ENCODE measurements at places on chromosomes 11 and 22.

DNA sequence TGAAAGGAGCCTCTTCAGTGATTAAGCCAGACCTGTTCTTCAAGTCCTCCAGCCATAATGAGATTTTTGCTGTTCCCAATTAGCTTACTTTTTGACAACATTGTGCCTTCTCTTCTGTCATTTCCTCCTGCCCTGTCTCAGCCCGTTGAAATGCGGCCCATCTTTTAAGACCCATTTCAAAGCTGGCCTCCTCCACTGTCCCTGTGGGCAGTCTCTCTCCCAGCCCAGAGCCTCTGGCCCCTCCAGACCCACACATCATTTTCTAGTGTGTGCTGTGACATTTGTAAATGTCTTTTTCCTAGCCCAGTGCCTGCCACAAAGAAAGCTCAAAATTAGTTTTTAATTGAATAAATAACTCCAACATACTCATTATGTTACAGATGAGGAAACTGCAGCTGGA, 70.9 kb downstream of the BUD13 start:
- DNase-seq: no peak

DNA sequence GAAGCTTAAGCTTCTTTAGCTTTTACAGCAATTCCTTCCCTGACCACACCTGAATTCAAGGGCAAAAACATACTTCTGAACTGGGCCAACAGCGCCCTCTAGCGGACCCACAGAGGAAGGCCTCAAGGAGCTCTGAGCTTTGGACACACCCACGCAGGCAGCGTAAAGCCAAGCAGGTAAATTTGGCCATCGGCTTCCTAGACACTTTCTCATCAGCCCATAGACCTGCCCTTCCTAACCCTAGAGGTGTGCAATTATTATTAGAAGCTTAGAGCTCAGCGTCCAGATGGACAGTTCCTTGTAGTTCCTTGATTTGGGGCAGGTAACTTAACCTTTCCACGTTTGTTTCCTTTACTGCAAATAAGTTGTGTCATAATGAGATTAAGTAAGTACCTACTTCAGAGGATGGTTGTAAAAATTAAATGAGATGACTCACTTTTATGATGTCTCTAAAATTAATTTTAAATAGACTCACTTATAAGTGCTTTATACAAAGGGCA, 25.7 kb upstream of the HMGXB4 start:
- peak; percentile 52 for DNase-seq

DNA sequence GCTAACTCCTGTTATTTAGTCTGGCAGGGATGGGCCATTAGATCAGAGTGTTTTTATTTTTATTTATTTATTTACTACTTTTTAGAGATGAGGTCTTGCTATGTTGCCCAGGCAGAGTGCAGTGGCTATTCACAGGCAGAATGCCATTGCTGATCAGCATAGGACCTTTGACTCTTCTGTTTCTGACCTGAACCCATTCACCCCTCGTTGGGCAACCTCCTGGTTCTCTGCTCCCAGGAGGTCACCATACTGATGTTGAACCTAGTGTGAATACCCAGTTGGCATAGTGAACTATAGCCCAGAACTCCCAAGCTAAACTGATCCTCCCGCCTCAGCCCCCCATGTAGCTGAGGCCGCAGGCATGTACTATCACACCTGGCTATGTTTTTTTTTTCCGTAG, 16.5 kb upstream of the CECR2 start:
- DNase-seq: no peak

DNA sequence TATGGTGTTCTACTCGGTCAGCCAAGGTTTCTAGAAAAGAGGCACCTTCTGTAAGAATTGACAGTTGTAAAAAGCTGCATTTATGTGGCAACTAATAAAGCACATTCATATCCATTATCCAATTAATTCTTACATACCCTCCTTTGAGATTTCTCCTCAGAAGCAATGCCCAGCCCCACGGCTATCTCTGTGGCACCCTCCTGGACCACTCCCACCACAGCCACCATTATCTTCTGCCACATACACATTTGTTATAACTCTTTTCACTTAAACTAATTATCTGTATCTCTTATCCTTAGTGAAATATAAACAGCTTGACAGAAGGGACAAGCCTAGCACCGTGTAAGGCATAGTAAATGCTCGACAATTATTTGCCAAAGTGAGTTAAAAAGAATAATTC, 48.5 kb downstream of the PAK1 start:
- DNase-seq: no peak

- no peak for DNase-seq
Measured at GRCh38 chr11:134749040-134749839, 337.2 kb upstream of the B3GAT1 start.

DNA sequence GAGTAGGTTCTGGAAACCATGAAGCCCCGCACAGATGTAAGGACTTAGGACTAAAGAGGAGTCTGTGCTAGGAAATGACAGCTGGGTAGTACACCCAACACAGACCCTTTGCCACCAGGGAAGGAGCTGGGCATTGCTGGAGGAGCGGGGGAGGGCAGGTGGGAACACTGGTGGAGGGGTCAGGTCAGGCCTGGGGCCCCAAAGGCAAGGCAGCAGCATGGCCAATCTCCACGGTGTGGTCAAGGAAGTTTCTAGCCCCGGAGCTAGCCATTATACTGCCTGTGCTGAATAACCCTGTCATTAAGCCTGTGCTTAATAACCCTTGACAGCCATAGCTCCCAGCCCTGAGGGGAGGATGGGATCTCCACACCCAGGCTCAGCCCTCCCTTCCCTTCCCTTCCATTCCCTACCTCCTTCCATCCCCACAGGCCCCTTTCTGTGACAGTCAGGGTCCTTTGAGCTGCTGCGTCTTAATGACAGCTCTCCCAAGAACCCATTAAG, 2.1 kb downstream of the TMPRSS4 start:
- no peak for DNase-seq

DNA sequence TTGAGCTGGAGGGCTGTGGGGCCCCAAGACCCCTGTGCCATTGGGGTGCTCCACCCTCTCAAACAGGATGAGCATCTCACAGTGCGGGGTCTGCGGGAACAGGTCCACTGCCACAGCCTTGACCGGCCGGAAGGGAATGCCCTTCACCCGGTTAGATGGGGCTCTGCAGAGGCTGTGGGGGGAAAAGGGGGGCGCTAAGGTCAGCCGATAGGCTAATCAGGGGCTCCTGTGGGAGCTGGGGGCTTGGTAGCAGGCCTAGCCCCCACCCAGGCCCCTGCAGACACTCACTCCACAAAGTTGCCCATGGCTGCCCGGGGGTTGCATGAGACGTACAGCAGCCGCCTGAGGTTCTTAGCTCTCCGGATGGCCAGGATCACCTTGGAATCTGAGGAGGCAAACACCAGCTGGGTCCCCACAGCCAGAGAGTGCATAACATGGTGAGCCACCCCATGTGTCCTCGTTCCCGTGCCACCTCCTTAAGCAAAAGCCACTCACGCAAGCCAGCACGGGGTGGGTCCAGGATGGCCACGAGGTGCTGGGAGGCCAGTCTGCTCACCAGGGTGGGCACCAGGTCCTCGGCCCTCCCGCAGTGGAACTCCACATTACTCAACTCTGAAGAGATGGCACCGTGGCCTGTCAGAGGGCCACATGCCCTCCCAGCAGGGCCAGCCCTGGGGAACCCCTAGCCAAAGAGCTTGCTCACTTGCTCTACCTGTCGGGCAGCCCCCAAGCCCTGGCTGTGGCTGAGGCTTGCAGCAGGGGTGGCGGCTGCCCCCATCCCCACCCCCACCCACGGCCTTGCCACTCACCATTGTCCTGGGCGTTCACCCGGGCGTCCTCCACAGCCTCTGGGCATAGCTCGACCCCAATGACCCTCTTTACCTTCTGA, 3.0 kb upstream of the RANBP1 start:
- DNase-seq: no peak

- no peak for DNase-seq
Measured at GRCh38 chr11:130100381-130101095, 30.8 kb downstream of the APLP2 start.

DNA sequence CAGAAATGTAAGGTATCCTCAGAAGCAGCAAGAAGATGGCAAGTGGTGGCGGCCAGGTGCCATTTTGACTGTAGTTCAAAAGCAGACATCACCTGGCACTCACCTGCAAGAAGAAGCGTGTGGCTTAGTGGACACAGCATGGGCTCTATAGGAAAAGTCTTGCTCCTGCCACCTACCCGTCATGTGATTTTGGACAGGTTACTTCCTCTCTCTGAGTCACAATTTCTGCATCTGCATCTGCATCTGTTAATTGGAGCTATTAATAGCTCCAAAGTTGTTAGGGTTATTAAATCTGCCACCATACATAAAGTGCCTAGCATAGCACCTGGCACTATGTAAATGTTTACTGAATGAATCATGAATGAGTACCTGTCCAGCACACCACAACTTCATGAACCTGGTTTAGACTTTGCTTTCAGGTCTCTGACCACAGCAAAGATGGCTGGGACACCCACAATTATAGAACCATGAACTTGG, 16.8 kb downstream of the RAB30 start:
- DNase-seq: no peak

- no peak for DNase-seq
Measured at GRCh38 chr22:30087611-30088010, 7.3 kb downstream of the HORMAD2 start.

DNA sequence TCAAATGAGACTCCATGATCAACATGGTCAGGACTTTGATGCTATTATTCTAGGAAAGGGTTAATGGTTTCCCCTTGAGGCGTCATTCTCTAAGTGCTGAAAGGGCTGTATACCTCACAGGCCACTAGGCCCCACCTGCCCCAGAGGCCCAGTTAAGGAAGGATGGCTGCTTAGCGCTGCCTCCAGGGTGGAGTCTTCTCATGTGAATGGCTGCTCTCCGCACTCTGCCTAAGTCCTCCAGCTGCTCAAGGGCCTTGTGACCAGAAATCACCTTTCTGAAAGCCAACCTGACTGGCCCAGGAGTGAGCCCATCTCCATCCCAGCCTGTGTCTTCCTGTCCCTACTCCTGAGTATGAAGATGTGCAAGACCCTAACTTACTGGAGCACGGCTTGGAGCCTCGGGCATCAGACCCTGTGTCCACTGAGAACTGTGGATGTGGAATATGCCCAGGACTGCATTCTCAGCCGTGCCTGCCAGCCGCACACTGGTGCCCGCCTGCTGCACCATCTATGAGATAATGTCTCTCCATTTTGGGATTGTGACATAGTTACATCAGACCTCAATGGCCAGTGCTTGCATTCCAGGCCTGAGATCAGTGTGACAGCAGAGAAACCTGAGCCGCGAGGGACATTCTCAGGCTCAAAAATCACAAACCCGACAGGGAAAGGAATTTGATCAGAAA, 51.0 kb downstream of the SNX19 start:
- no peak for DNase-seq

- no peak for DNase-seq
Measured at GRCh38 chr11:115980337-115981103, 476.3 kb upstream of the CADM1 start.

- DNase-seq: no peak
Measured at GRCh38 chr11:134027671-134028070, 41.2 kb upstream of the JAM3 start.

- DNase-seq: peak; percentile 88
Measured at GRCh38 chr22:50524676-50525103, 708 bp downstream of the SCO2 start.

GRCh38 chr22:19402642-19403191, 28.8 kb downstream of the HIRA start:
- no peak for DNase-seq

DNA sequence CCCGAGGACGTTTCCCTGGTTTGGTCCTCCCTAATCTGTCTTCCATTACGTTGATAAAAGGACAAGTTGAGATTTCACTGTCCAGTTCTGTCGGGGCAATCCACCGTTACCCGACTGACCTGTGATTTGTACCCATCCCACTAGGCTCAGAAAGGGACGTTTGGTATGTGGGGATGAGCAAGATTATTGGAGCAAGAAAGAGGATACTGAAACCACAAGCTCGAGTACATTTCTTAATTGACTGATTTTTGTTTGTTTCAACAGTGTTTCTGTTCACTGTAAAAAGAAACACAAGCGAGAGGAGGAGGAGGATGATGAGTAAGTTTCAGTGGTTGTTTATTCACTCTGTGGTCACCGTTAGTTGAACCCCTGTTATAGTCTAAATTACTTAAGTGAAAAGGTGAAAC, 969 bp downstream of the CCDC117 start:
- no peak for DNase-seq

DNA sequence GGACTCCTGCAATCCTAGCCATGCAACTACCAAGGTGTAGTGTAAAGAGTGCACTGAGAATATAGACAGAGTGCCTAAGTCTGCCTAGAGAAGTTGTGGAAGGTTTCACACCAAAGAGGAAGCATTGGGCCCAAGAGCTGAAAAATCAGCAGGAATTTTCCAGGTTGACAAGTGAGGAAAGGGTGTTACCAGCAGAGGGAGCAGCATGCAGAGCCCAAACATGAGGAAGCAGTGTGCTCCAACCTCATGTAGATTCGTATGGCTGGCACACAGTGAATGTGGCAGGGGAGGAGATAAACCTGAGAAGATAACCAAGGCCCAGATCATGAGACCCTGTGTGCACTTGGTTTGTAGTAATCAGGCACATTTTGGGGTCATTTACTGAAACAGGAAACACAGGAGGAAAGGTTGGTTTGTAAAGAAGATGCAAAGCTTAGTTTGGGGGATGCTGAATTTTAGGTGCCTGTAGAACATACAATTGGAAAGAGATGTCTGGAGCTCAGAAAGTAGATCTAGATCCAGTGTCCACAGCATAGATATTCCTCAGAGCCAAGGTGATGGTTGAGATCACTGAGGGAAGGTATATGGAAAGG, 1.7 kb downstream of the HPX start:
- peak; percentile 49 for DNase-seq

DNA sequence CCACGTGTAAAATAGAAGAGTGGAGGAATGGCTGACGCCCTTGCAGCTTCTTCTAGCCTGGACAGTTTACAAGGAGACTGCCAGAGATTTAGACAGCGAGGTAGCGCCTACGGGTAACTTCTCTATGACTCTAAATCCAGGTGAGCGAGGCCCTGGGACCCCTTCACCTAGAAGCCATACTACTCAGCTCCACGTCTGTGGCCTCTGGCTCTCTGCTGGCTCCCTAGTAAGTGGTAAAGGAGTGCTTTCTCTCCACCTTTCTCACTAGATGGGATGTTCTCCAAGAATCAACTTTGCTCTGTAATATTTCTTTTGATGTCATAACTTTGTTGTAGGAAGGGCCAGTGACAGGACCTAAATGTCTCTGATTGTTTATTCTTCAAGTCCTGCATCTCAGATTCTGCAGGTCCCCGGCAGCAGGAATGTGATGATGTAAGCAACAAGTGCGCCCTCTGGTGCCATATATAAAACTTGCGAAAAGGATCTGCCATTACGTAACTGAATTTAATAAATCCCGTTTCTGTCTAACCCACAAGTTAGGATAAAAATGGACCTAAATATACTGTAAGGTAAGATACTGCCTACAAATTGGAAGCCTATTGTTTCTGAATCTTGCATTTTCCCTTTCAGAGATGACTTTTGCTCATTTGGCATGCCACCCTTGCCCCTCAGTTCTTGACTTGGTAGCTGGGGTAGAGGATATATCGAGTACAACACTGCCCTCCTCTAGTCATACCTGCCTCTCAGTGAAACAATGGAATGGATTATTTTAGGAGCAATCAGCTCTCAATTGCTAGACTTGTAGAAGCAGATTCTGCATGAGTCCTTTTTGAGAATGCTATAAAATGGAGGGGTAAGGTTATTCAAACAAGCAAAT, 11.0 kb upstream of the PTPN5 start:
- peak; percentile 32 for DNase-seq

GRCh38 chr22:20205964-20206708, 55.3 kb upstream of the CCDC188 start:
- DNase-seq: no peak

All from HuH-7.5 (cell line).